GM19239 (cell line): ENCODE measurements at places on chromosomes 5 and 9.

GRCh38 chr9:109028457-109028856, 15.2 kb upstream of the CTNNAL1 start:
- no peak for DNase-seq

- no peak for DNase-seq
Measured at GRCh38 chr9:83027153-83027891, 35.6 kb downstream of the RASEF start.

DNA sequence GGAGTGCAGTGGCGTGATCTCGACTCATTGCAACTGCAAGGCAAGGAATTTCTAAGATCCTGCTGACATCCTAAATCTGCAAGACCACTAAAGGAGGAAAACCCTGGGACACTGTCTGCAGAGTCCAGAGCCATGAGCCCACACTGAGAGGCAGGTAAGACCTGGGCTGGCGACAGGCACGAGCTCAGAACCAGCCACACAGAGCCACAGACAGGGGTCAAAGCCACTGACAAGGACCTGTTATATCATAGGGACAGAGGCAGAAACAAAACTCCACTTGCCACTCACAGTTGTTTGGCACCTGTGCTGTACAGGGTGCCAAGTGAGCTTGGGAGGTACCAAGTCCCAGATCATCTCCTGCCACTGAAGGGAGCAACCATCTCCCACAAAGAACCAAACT, 34.2 kb downstream of the IPPK start:
- DNase-seq, result no peak

DNA sequence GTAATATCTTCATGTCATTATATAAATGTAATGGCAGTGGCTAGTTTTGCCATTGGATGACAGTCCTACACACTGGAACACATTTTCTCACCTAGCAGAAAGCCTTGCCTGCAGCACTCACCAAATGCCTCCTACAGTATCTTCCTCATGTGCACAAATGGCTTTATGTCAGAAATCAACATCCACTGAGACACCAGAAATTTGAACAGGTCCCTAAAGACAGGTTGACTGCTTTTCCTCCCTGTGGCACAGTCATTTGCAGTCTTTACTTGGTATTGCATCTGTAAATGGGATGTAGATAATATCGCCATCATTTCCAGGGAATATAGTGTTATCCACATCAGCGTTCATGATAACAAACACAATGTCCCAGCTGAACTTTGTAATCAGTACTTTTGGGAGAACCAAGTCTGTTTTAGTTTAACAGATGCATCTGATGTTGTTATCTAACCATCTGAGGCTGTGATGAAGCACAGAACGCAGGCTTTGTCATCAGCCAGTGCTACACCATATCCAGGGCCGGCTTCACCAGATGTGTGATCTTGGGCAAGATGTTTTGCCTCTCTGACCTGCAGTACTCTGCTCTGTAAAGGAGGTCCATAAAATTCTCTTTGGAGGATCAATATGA, 83.9 kb upstream of the TAS2R1 start:
- no peak for DNase-seq

- DNase-seq, result no peak
Measured at GRCh38 chr5:77993141-77993854, 217.2 kb upstream of the TBCA start.

DNA sequence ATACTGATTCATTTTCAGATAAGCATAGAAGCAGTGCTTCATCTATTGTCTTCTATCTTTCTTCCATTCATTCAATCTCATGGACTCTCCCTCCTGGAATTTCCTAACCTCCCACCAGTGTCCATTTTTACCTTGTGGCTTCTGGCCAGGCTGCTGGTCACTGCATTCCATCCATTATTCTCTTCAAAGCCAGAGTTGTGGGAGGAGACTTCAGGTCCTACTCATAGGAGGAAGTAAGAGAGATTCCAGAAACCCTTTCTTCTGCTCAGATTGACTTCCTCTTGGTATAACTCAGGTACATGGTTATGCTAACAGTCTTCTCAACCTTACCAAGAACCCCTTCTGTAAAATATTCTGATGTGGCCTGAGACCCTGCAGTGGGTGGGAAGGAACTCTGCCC, 153.3 kb upstream of the SLC12A2 start:
- no peak for DNase-seq

DNA sequence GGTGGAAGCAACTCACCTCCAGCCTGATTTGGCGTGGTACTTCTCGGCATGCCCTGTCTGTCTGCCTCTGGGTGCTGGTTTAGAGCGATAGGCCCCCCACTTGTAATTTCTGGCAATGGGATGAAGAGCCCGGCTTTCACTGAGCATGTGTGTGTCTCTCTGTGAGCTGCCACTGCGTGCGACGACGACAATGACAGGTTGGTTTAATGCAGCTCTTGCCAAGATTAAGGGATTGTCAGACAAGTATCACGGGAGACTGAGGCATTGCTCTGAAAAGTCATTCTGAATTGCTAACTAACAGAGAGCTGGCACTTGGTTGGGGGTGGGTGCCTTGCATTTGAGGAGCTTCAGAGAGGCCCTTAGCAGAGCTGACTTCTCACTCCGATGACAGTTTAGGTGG, 348.8 kb upstream of the CLINT1 start:
- DNase-seq, result no peak

GRCh38 chr9:133163504-133164172, at the start of gene GBGT1:
Gene GBGT1 (minus strand): TSS chr9:133163914. CDS start chr9:133162412, 1,502 bp downstream.
- peak; percentile 65 for DNase-seq

DNA sequence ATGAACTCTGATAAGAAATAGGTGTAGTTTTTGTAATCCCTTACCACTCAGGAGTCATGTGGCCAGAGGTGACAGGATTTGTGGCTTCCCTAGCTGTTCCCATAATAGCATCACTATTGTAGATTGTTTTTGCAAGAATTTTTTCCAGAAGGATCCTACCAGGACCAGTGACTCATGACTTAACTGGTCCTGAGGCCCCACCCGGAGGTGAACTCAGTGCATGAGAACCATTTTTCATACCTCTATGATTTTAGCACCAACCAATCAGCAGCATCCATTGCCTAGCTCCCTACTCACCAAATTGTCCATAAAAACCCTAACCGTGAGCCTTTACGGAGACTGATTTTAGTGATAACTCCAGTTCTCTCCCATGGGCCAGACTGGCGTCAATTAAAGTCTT, 484.8 kb downstream of the PSAT1 start:
- no peak for DNase-seq

DNA sequence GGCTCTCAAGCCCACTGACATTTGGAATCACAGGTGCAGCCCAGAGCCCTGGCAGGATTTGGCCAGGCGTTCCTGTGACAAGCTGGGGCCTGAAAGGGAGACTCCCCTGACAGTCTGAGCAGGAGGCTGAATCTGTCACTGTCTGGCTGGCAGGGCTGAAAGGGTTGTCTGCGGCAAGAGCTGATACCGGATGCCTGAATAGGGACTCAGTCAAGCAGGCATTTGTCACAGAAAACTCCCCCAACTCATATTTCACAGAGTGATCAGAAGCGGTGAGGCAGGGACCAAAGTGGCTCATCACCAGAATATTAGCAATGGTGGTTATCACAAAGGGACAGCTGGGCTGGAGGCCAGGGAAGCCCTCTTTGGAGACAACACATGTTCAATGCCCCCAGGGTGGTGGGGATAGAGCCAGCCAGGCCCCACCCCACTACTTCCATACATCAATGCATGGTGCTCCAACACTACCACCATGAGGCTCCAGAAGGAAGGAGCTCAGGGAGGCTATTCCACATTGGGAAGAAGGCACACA, 295.5 kb downstream of the DTWD2 start:
- DNase-seq, result no peak

DNA sequence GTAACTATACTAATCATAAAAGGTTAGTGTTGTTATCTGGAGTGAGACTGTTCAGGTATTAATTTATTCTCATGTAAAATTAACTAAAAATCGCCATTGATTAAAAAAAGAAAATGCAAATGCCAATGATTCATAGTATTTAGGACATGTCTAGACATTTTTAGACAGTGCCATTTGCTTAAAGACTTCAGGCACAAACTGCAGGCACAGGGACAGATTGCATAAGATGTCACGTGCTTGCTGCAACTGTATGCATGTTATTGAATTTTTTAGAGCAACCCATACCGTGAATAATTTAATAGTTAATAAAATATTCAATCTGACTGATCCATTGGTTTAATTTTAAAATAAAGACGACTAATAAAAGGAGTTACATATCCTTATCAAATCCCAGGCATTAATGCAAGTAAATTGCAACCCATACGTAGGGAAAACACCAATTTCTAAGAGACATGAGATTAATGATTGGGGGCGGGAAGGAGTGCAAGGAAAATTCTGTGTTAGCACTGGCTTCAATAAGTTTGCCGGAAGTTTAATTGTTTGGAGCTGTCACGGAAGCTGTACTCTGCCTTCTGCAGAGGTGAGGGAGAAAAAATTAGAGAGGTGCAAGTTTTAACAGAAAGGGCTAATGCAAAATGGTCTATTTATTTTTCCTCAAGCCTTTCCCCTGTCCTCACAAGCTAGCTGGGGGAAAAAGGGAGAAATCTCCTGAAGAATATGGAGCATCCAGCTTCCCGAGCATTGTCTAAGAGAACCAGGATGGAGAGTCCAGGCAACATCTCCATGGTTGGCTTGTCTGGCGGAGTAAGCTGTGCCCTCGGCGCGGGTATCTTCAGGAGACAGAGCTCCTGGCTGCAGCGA, 2.9 kb downstream of the EDIL3 start:
- no peak for DNase-seq

GRCh38 chr5:169242175-169242848, 58.6 kb downstream of the SLIT3 start:
- no peak for DNase-seq

GRCh38 chr9:36959681-36960574, 74.1 kb downstream of the PAX5 start:
- DNase-seq, result no peak

GRCh38 chr9:127095411-127095810, 27.0 kb downstream of the ANGPTL2 start:
- no peak for DNase-seq

DNA sequence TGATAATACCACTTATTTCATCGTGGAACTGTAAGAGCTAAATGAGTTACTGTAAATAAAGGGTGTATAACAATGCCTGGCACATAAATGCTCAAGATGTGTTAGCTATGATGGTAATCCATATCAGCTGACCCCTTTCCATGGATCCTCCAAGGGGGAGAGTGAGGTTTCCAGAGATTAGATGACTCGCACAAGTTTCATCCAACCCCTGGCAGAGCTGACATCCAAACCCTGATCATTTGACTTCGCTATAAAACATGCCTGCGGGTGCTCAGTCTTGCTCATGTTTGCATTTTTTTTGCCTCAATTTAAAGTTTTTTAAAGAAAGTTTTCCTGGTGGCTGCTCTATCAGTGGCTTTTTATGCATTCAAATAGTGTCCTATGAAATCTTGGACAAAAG, 145.7 kb upstream of the SMIM23 start:
- DNase-seq, result no peak

DNA sequence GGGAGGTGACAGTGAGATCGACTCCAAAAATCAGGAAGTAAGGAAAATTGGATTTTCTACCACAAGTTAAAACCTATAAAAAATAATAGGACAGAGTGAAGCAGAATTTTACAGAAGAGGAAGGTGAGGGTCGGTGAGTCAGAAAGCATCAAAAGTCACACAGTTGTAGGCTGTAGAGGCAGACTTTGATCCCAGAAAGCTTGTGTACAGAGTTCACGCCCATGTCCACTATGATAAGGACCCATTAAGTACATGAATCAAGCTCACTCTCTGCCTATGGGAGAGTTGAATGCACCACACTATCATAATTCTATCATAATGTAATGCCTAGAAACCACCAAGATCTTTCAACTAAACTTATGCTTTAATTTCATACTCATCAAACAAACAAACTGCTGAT, 291.2 kb downstream of the PRELID2 start:
- DNase-seq, result no peak

GRCh38 chr5:143574236-143574635, 170.8 kb upstream of the NR3C1 start:
- DNase-seq, result no peak
